Chondrocyte (in vitro differentiated cells): ENCODE measurements at places on chromosomes 3 and 15.

DNA sequence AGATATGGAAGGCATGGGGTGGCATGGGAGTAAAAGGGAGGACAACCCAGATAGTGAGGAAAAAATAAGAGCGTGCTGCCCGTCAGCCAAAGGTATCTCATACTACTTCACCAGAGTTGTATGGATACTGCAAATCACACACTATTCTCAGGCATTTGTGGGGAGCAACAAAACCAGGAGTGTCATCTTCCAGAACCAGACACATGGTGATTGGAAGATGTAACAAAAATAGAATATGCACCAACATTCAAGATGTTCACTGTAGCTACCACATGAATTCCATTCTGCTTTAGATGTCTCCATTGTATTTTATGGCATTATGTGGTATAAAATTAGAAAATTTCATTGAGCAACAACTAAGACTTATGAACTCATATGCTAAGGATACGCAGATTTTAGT, 34.9 kb downstream of the CD47 start:
- no peak for DNase-seq

- DNase-seq, result peak; percentile 38
Measured at GRCh38 chr3:46942481-46943236, 33.9 kb downstream of the CCDC12 start.

DNA sequence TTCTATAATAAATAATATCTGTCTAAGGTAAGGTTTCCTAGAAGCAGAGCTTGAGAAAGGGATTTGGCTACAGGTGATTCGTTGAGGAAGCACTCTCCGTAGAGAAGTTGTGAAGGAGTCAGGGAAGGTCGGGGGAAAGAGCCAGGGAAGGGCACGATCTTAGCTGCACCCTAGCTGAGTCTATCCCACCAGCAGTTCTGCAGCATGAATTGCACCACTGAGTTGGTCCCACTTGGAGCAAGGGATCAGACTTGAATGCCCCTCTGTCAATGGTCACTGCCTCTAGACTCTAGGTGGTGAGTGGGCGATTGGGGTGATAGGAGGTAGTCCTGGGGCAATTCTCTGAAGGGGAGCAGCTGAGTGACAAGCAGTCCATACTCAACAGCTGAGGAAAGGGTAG, 13.5 kb downstream of the TMC3 start:
- no peak for DNase-seq

- DNase-seq, result no peak
Measured at GRCh38 chr3:166274351-166275023, 437.3 kb upstream of the BCHE start.

GRCh38 chr15:57111002-57111401, 192.6 kb downstream of the TCF12 start:
- no peak for DNase-seq

GRCh38 chr3:119751423-119751822, 30.5 kb upstream of the NR1I2 start:
- DNase-seq, result no peak

GRCh38 chr3:51434746-51435327, 43.8 kb downstream of the RBM15B start:
- no peak for DNase-seq

- DNase-seq, result no peak
Measured at GRCh38 chr3:177379045-177379444, 181.8 kb upstream of the TBL1XR1 start.

- DNase-seq, result no peak
Measured at GRCh38 chr15:64731012-64731804, 44.2 kb downstream of the RBPMS2 start.

DNA sequence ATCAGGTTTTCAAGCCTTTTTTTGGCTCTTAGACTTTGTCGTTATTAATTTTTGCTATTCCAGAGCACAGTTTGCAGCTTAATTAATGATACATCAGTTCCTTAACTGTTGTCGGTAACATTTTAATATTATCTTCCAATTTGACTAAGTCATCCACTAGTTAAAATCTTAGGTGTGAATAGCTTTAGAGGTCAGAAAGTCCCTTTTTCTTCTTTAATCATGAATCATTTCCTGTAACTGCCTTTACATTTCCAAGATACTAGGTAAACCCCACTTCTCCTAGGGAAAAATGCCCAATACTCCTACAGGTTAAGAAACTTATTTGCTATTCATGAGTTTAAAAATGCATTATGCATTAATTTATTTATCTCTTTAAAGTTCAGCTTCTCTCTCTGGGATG, 260.9 kb upstream of the CFAP20DC start:
- no peak for DNase-seq

DNA sequence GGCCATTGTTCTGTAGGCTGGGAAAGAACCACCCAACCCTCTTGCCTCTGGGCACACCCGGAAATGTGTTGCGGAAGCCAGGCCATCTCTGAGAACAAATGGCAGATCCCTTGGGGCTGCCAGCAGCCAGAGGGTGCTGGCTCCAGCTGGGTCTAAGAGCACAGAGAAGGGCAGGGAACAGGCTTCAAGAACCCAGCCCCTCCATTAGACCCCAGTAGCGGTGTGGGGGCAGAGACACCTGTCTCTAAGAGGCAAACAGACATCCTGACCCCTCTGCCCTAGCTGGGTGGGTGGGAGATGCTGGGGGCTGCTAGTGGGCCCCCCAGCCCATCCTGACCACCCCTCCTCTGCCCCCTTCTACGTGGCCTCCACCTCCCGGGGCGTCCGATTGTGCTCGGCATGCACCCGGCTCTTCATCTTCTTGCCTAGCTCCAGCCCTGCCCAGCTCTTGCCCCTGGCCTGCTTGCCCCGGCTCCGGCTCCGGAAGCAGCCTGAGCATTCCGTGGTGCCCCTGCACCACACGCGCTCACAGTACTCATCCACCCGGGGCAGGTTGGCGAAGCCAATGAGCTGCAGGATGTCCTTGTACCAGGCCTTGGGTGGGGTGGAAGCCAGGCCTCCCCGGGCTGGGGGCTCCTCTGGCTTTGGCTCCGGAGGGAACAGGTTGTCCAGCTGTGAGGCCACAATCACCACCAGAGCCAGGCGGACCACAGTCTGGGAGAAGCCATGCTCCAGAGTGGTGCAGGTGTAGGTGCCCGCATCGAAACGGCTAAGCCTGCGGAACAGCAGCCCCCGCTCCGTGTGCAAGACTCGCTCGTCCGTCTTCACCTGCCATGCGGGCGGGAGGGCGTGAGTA, 9.4 kb downstream of the SEMA3G start:
- no peak for DNase-seq

- no peak for DNase-seq
Measured at GRCh38 chr15:52331490-52332240, 36.1 kb upstream of the MYO5C start.

GRCh38 chr15:93341164-93341563, 252.2 kb upstream of the RGMA start:
- DNase-seq, result no peak

DNA sequence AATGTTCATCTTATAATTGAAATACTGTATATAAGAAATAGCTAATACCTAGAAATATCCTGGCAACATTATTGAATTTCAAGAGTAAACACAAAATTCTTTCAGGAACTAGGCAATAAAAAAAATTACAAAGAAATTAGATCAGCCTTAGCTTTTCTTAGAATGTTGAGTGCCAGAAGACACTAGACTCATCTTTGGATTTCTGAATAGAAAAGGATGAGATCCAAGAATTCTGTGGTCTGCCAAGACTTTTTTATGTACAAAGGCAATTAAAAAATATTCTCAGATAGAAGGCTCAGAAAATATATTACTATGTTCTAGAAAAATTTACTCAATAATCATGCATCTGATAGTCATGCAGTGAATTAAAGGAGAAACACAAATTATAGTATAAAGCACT, 294.5 kb upstream of the CDIN1 start:
- no peak for DNase-seq

DNA sequence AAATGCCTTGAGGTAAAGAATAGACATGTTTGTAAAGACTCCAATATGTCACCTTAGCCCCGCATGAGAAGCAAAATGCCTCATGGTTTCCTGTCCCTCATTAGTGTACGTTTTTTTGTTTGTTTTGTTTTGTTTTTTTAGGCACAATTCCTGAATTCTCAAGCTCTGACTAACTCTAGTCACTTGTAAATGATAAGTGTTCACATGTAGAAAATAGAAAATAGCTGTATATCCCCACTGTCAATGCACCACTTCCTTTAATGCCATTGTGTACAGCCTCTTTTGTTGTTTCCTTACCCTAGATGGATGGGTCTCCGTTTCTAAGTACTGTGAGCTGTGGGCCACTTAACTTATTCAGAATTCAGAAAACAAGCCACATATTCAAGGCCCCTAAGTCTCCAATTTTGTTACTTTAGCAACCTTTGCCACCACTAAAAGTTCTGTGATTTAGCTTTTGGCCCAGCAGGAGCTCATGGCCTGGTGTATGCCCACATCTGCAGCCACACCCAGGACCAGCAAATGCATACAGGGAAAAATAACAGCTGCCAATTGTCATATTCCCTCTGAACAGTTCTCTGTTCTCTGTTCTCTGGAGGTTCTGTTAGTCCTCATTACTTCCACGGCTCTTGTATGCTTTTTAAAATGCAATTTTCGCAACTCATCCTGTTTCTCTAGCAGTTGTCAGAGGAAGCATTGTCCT, 655.5 kb downstream of the GBE1 start:
- DNase-seq, result no peak

DNA sequence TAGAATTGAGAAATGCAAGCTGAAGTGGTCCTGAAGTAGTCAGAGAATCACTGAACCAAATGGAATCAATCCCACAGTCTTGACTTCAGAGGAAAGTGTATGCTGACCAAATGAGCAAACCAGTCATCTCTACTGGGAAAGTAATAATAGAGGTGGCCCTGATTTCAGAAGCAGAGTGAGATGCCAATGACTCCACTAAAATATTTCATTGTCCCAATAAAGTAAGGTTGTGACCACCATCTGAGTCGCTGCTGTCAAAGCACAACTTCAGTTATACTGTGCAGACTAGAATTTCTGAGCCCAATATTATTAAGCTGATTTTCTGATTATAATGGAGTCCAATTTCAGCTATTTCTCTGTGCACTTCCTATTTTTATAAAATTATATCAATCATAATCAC, 334.4 kb upstream of the THBS1 start:
- no peak for DNase-seq

DNA sequence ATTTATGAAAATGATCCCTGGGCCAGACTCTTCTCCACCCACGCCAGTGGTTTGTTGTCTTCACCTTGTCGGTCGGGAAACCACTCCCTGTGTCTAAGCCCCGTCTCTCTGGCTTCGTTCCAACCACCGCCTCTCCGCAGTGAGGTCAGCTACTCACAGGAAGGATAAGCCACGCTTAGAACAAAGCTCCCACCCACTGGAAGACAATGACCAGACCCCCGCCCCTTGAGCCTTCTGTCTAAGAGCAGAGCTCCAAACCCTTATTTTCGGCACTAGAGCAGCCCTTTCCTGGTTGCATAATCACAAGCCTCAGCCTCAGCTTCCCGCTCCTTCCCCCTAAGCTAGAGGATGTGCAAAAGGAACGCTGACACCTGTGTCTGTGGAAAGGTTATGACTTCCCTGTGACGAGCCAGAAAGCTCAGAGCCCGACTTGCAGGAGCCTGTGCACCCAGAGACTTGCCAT, 114.9 kb upstream of the MEF2A start:
- DNase-seq, result peak; percentile 82

DNA sequence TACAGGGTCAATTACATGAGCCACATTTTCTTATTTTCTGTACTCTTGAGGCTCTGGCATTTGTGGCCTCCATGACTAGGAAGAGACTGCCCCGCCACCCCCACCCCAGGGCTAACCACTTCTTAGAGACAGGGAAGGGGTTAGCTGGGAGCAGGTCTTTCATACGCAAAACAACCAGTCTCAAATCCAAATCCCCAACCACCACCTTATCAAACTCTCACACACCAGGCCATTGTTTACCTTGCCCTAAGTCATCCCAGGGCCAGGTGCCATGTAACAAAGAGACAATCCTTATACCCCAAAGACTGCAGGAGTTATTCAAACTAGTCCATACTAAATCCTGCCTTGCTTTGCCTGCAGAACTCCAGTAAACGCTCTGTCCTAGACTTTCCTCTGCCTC, 77.8 kb downstream of the B3GNT5 start:
- DNase-seq, result no peak

GRCh38 chr3:13543253-13543652, 5.7 kb upstream of the FBLN2 start:
- peak; percentile 92 for DNase-seq

- DNase-seq, result no peak
Measured at GRCh38 chr3:151035072-151035471, 50.4 kb upstream of the MED12L start.
